ENCODE measurements at places on chromosomes 2 and 18.

DNA sequence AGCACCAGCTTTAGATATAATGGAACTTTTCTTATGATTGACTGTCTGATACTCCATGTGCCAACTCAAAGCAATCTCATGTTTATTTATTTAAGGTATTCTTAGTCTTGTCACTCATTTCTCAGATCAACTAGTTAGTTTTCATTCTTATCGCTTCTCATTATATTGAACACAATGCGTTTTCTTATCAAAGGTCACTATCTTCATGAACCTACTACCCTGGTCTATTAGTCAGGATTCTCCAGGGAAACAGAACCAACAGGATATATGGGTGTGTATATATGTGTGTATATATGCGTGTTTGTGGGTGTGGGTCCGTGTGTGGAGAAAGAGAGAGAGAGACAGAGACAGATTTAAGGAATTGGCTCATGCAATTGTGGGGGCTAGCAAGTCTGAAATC lies 619.9 kb downstream of the ZEB2 start:
- DNase-seq, result no peak

DNA sequence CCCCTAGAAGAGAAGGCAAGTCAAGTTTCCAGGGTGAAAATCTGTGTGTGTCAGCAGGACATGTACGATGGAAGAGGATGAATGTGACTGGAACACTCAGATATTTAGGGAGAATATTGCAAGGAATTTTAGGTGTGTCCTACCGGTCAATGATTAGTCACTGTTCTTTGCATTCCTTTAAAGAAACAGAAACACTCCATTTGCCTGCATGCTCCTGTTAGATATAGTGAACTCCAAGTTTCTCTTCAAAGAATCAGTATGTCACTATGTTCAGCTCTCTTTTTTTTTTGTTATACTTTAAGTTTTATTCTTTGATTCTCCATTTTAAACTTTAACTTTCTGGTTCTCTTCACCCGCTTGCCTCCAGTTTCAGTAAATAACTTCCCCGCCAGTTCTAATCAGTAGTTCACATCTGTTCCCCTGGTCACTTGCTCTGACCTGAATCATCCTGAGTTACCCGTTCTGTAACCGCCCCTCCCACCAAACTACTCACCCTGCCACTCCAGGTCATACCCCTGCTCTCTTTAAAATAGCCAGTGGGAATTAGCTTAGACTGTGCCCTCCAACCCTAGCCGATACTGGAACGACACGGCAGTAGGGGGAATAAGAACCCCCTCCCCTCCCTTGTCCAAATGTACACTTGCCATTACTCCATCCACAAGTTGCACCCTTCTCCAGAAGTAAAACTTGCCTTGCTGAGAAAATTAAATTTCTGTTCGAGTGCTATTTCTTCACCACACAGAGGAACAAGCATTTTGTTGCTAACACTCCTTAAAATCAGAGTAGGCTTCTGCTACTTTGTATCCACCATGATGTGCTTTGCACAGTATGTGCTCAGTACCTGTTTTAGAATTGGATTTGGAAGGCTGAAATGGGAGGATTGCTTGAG lies 268.4 kb downstream of the METTL4 start:
- no peak for DNase-seq

- no peak for DNase-seq
Observed at GRCh38 chr2:50863856-50864255, 168.1 kb downstream of the NRXN1 start.

DNA sequence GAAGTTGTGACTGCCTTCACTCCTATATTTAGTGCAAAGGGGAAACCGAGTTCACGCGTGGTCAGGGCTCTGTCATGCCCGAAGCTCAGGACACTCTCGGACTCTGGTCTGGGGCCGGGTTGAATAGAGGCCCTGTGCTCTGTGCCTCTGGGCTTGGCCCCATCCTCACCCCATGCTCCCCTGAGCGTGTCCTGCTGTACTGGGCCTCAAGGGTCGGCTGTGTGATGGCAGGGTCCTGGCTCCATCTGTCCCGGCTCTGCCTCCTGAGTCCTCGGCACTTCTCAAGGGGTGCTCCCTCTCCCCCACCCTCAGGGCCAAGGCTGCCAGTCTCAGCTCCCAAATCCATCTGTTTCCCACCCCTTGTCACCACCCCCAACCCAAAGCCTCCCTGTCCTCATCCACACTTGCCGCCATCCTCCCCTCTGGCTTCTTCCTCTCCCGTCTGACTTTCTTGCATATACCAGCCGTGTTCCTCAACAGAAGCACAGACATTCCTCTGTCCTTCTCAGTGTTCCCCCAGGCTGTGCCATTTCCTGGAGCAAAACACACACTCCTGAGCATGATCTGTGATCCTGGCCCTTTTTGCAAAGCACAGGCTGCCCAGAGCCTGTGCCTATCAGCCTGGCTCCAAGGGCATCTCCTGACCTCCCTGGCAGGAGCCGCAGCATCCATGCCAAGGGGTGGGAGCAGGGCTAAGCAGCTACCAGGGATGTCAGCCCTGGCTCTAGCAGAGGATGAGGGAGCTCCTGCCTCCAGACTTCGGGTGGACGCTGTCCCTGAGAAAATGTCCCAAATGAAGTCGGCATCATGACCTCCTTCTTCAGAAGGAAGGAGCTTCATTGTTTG lies 64.2 kb upstream of the OTOS start:
- DNase-seq, result no peak

- no peak for DNase-seq
Observed at GRCh38 chr18:55610506-55610905, 22.5 kb upstream of the TCF4 start.

- DNase-seq, result no peak
Observed at GRCh38 chr2:98374286-98374685, 28.0 kb downstream of the CNGA3 start.

GRCh38 chr18:48875942-48876511 lies 74.7 kb downstream of the SMAD7 start:
- no peak for DNase-seq

DNA sequence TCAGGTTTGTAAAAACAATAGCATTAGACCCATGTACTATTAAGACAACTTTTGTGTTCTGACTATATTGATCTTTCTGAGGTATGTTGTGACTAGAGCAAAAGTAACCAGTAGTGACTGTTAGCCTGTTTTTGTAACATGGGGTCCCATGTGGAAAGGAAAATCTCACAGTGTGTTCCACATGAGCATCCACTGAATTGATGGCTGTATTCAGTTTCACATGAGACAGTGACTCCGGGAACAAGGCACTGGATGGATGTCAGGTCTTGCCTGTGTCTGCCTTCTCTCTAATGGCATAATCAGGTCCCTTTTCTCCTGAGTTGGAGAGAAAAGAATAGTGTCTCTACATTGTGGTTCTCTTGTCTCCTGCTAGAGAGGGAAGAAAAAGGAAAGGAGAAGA lies 27.5 kb downstream of the TMEM178A start:
- DNase-seq, result no peak

DNA sequence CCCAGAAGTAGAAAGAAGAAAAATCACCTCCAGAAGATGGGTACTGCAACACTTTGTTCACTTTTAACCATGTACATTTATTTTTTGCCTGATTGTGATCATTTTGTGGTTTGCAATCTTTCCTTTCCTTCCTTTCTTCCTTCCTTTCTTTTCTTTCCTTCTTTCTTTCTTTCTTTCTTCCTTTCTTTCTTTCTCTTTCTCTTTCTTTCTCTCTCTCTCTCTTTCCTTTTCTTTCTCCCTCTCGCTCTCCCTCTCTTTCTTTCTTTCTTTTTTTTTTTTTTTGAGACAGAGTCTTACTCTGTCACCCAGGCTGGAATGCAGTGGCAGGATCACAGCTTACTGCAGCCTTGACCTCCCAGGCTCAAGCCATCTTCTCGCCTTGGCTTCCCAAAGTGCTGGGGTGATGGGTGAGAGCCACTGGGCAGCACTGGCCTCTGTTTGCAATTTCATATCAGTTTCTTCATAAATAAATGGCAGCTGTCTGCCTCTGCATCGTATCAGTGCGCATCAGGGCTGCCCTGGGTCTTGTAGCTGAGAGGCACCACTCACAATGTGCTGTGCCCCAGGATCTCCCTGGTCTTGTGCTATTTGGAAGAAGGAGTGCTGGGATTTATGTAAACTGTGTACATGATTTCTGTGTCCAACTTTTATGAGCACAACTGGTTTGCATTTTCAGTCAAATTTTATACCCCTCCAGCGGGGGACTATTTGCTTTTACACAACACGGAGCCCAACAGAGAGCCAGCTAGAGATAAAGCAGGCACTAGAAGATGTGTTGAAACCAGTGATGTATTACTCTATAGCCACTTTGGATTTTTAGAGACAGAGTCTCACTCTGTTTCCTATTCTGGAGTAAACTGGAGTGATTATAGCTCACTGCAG lies 6.9 kb upstream of the LIMS2 start:
- DNase-seq, result no peak

DNA sequence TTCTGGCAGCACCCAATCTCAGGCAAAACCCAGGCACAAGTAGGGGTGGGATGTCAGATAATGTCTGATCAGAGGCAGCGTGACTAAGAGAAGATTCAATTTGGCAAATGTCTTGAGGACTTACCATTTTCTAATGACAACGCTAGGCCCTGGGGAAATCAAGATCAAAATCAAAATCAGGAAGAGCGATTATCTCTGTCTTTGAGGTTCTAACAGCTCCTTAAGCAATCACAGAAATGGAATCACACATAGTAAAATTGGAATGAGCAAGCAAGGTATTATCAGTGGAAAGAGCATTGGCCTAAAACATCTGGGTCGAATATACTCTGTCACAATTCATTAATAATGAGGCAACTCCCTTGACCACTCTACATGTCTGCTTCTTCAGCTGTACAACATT lies 8.6 kb upstream of the SERPINB2 start:
- DNase-seq, result no peak

DNA sequence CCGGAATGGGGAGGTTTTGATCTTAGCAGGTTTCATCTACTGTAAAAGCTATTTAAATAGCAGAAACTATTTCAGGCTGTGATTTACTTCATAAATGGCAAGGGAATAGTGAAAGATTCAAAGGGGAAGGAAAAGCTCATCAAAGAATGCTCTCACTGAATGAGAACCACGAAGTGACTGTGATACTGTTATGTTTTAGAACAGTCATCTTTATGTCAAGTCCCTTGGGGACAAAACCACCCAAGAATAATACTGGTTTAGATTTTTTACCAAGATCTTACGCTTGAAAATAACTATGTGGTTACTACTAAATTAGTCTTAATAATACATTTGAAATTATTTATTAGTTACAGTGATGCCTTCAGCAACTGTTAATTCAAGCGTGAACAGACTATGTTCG lies 28.1 kb downstream of the FARSB start:
- DNase-seq, result no peak

GRCh38 chr2:207164006-207164831 lies 1.5 kb downstream of the KLF7 start:
- DNase-seq, result no peak

DNA sequence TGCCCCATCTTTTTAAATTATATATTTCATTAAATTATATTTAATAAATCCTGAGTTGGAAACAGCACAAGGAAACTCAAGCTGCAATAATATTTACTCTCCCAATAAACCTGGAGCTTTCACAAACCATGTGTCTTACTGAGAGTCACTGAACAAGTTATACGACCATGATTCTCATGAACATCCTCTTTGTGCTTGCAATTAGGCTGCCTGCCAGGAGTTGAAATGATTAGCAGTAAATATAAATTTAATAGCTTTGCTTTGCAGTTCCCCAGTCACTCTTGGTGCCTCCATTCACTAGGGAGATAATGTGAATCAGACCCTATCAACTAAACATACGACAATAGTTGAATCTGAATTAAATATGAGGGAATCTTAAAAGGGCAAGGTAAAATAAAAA lies 905.1 kb downstream of the NRXN1 start:
- DNase-seq, result no peak

- no peak for DNase-seq
Observed at GRCh38 chr18:22468554-22468891, 50.8 kb upstream of the CTAGE1 start.

- DNase-seq, result no peak
Observed at GRCh38 chr2:140013545-140014203, 1233.5 kb upstream of the NXPH2 start.

- DNase-seq, result no peak
Observed at GRCh38 chr2:141522048-141522447, 608.8 kb downstream of the LRP1B start.

Data from activated naive CD4-positive, alpha-beta T cell treated with anti-CD3 and anti-CD28 coated beads, Interleukin-2, amount 50 U/mL, for 72 hours (primary cell).